CD4-positive, CD25-positive, alpha-beta regulatory T cell (primary cell): ENCODE measurements at places on chromosomes 13 and 19.

GRCh38 chr19:8413629-8413995 lies 507 bp downstream of the MARCHF2 start:
- peak; percentile 33 for DNase-seq

GRCh38 chr13:110230661-110231347 lies 76.2 kb downstream of the COL4A1 start:
- DNase-seq: no peak

DNA sequence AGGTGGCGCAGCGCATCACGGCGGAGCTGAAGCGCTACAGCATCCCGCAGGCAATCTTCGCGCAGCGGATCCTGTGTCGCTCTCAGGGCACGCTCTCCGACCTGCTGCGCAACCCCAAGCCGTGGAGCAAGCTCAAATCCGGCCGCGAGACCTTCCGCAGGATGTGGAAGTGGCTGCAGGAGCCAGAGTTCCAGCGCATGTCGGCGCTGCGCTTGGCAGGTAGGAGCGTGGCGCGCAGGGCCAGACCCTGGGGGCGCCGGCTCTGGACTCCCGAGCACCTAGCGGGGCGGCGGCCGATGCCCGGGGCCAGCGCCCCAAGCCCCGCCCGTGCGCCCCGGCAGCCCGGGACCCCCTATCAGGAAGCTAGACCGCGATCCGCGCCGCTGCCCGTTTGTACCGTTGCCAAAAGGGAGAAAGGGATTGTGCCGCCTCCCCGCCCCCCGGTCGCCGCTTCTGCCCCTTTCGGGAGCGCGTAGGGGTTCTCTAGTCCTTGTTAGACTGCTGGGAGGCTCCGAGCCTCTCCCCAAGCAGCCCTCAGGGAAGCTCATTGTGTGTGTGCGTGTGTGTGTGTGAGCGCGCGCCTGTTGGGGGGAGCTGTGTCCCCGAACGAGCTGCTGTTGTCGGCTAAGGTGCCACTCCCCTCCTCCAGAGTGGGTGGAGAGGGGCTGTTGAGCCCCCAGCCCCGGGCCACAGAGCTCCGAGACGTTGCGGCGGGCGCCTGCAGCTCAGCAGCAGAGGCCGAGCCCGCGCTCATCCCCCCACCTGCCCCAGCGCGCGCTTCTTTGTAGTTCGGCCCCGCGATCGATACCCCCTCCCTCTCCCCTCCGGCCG lies 1.5 kb downstream of the ONECUT3 start:
- peak; percentile 57 for DNase-seq

- no peak for DNase-seq
Observed at GRCh38 chr13:104385404-104385803, 1319.2 kb upstream of the SLC10A2 start.
